DMS153 (cell line): ENCODE measurements at places on chromosomes 2 and 18.
A peak's percentile ranks its signal among the peaks of the same experiment; 100 is the strongest.

- DNase-seq, result no peak
These were observed 36.5 kb downstream of the SLC25A52 start for GRCh38 chr18:31723990-31724711.

DNA sequence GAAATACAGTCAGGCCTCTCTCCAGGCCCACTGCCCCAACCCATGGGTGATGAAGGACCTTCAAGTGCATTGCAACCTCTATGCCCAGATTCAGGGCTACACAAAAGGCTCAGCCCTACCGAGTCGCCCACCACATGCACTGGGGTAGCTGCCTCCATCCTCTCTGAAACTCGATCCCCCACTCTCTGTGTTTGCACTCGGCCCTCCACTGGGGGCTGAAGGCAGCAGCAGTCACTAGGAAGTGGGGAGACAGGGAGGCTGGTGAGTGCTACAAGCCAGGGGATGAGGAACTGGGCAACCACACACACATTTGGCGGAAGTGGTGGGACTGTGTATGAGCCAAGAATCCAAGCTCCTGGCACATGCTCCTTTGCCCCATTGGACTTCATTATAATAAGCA, 94.6 kb downstream of the CERS6 start:
- DNase-seq, result peak; percentile 12

DNA sequence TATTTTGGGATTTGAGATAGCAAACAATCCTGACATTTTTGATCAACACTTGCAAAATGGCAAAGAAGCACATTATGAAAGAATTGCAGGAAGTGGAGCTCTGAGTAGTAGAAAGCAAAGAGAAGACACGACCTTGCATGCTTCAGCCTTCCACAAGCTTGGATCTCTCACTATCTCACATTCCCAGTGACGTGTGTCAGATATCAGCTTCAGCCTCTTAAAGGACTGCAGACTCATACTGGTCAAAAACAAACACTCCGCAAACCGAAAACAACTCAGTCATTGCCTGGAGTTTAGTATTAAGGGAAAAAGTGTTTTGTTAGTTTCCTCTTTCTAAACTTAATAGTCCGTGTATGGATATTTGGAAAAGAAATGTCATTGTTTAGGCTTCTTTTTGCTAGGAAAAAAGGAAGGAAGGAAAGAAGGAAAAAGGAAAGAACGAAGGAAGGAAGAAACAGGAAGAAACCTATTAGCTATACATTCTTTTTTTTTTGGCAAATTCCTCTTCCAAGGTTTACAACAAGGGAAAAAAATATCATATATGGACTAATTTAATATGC, 32.6 kb upstream of the SLC40A1 start:
- no peak for DNase-seq

- no peak for DNase-seq
These were observed 8.4 kb downstream of the BARD1 start for GRCh38 chr2:214801068-214801467.

GRCh38 chr18:29163596-29163995, 986.7 kb upstream of the CDH2 start:
- DNase-seq, result no peak

- no peak for DNase-seq
These were observed 29.6 kb downstream of the GATA6 start for GRCh38 chr18:22199005-22199404.

- DNase-seq, result no peak
These were observed 29.6 kb upstream of the IL1R1 start for GRCh38 chr2:102112692-102113665.

DNA sequence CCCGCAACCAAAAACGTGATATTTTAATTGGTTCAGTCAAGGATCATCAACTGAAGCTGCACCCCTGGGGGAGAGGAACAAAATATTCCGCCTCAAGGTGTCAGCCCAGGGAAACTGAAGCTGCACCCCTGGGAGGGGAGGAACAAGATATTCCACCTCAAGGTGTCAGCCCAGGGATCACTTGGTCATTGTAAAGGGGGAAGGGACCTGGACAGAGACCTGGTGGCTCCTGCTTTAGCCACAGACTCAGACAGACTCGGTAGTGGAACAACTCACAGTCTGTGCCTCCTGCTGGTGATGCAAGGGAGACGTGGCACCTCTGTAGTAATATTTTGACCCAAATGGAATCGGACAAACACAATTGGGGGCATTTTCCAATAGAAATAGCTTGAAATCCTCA, 75.1 kb downstream of the GBX2 start:
- no peak for DNase-seq

DNA sequence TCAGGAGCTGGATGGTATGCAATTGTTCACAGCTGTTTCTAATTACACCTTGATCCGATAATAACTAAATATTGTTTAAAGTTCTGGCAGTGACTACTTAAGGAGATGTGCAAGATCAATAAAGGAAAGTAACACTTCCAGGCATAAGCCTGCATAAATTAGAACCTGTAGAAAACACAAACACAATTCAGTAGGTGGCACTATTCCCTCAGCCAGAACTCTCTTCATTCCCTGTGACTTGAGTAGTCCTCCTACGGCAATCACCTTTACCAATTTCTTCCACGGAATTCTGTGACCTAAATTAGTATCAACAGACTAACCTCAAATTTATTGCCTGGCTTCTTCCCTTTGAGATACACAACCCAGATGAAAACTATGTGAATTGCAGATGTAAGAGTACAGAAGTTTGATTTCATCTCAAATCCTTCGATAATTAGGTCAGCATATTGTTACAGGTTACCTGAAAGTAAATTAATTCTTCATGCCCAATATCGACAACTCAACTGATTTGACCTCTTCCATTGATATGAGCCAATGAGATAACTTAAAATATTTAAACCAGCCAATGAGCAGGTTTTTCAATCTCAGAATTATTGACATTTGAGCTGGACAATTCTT, 137.8 kb downstream of the PID1 start:
- DNase-seq, result peak; percentile 34

DNA sequence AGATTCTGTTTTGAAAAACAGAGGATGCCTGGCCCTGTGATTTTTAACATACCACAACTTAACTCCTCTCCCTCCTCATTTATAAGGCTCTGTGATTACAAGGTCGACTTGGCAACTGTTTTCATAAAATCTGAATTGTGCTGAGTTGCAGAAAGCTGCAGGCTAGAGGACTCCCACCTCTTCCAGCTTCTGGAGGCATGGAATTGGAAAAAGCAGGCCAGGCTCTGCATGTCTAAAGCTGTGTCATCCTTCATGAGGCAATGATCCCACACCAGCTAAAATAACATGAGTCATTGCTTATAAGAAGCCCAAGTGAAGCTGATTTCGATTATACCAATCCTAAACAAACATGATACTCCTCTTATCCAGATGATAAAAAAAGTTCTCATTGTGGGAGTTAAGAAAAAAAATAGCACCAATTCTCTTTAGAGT, 11.7 kb downstream of the ARHGAP28 start:
- no peak for DNase-seq

DNA sequence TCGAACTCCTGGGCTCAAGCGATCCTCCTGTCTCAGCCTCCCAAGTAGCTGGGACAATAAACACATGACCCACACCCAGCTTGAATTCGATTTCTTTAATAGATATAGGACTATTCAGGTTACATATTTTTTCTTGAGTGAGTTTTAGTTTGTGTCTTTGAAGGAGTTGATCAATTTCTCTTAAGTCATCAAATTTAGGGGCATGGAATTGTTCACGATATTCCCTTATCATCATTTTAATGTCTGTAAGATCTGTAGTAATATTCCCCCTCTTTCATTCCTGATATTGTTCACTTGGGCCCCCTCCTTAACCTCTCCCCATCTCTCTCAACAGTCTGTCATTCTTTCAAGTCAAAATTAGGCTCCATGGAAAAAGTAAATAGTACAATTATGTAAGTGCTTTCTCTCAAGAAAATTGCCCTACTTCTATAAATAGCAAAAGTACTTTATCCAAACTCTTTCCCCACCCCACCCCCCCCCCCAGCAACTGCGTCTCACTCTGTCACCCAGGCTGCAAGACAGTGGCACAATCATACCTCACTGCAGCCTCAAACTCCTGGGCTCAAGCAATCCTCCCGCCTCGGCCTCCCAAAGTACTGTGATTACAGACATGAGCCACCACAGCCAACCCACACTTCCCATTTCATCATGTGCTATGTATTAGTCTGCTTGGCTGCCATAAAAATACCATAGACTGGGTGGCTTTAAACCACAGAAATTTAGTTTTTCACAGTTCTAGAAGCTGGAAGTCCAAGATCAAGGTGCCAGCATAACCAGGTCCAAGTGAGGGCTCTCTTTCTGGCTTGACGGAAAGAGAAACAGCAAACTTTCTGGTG, 20.1 kb downstream of the WDR33 start:
- DNase-seq, result no peak

- DNase-seq, result no peak
These were observed 1.5 kb upstream of the RESP18 start for GRCh38 chr2:219334076-219334475.

- no peak for DNase-seq
These were observed 129.4 kb upstream of the TPO start for GRCh38 chr2:1283871-1284270.

GRCh38 chr18:44536619-44537018, 144.1 kb upstream of the SETBP1 start:
- no peak for DNase-seq

DNA sequence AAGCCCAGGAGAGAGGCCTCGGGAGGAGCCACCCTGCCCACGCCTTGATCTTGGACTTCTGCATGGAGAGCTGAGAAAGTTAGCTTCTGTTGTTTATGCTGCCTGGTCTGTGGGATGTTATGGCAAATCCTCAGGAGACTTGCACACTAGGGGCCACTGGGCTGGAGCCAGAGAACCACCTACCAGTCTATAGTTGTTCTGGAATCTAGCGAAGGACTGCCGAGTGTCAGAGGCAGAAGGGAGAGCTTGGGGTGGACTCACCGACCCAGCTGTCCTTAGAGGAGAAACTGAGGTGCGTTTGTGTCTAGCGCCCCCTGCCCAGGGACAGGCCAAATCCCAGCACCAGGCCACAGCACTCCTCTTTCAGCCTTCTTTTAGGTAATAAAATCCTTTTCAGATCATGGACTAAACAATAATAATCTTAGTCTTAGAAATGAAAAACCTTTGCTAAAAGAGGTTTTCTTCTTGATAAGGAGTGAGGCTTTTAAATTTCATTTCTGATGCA, 398.7 kb upstream of the SALL3 start:
- no peak for DNase-seq

- no peak for DNase-seq
These were observed 19.0 kb upstream of the MYO1B start for GRCh38 chr2:191226196-191226595.

DNA sequence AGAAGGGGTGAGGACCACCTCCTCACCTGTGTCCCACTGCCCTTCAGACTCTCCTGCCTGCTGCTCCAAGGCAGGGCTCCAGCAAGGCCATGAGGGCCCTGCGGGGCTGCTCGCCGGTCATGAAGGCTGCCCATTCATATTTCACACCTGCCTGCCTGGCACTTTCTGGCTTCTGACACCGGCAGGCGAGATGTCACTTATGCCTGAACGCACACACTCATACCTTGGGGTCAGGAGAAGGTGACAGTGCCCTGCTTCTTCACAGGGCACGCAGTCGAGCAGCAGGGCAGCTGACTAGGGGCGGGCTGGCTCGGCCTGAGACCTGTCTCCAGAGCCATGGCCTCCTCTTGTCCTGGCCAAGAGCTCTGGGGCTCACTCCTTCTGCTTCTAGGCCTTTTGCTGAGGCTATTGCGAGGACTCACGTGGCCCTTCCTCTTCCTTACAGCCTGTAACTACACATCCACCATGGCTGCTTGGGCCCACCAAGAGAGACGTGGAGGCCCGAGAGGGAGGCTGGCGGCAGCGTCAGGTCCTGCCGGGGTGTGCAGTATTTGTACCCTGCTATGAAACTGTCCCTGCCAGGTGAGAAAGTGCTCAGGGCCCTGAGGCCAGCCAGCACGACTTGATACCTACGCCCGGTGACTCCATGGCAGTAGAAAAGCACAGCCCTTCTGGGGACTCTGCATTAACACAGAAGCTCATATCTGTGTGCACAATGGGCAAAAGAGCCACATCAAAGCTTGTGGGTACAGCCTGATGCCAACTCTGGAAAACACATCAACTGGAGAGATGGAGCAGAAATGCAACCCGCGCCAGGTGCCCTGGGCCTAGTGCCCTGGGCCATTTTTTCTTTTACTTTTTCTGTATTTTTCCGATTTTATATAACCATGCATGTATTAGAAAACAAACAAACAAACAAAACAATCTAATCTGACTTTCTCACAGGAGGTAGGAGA, 30.6 kb downstream of the HS6ST1 start:
- no peak for DNase-seq

- DNase-seq, result no peak
These were observed 1572.1 kb upstream of the LRRTM1 start for GRCh38 chr2:81876624-81877023.

DNA sequence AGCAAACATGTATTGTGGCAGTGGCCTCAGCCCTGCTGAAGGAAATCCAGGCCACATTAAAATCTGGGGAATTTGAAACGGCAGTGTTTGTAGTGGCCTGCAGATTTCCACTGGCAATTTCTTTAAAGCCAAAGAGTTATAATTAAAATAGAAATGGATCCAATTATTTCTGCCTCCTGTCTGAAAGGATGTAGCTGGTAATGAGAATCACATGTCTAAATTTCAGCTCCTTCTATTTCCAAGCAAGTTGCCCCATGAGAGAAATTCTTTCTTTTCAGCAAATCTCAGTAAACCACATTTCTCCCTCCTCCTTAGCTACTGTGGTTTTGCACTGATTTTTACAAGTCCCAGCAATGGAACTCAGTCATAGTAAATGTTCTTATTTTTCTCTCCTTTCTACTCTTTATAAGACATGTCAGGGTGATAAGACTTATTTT, 55.4 kb upstream of the ZNF396 start:
- no peak for DNase-seq

DNA sequence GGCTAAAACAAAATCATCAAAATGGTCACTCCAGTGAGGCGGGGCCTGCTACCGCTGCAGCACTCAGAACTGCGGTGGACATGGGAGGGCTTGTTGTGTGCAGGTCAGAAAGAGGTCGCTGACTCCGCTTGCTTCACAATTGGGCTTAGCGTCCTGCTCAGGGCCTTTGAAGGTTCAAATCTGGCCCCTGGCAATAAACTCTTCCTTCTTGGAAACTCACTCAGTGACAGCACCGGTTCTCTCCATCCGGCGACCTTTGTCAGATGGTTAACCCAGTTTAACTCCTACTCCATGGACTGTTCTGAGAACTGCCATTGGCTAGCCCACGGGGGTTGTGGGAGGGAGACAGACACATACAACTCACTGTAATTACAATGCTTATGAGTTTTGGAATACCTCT, 29.0 kb upstream of the LAPTM4A start:
- no peak for DNase-seq

DNA sequence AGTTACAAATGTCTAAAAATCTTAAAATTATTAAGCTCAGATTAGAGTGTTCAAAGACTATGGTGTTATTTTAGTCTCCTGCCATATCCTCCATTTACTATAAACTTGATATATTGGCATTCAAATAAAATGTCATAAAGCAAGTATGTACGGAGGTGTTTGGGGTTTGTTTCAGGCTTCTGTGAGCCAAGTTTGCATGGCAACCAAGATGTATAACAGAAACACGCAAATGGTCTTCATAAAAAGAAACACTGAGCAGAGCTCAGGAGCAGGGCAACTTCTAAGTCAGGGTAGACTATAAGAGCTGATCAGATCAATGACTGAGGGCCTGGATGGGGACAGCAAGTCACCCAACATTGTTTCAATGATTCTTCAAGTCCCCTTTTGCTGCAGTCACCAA, 20.5 kb upstream of the OSR1 start:
- DNase-seq, result no peak

GRCh38 chr2:120066800-120067547, 54.1 kb downstream of the EPB41L5 start:
- peak; percentile 82 for DNase-seq
